WTC11 (cell line): ENCODE measurements at places on chromosomes 11 and 22. TPM values are rescaled to one million over a fixed set of nuclear protein-coding genes. Genes with fewer than 3 reads are reported as not detected.

The C1QTNF6 gene
- total RNA-seq, result 5.7 to 6.4 TPM (median 5.9 TPM) in 3 replicates

The MYBPC3 gene
- total RNA-seq, result 0.07 TPM in 2 of 3 replicates, not detected in the other

The CTTN gene
- total RNA-seq, result 216 to 281 TPM (median 222 TPM) in 3 replicates

The DTX4 gene
- total RNA-seq, result 12.3 to 15.5 TPM (median 12.8 TPM) in 3 replicates

The GDPD4 gene
- not detected in 3 replicates for total RNA-seq

The CABP4 gene
- 0.09 to 0.23 TPM in 2 of 3 replicates, not detected in the other for total RNA-seq

The YPEL1 gene
- 7.7 to 17.7 TPM (median 15.5 TPM) in 3 replicates for total RNA-seq

The SH3BP1 gene
- 35.4 to 39.4 TPM (median 36.6 TPM) in 3 replicates for total RNA-seq

The PGA4 gene
- 0.32 to 1.3 TPM in 2 of 3 replicates, not detected in the other for total RNA-seq

The FAM227A gene
- 3.8 to 6.3 TPM (median 6.0 TPM) in 3 replicates for total RNA-seq

The MRGPRX4 gene
- total RNA-seq, result not detected in 3 replicates

The PAAF1 gene
- total RNA-seq, result 27.7 to 35.0 TPM (median 33.5 TPM) in 3 replicates

The NCF4 gene
- not detected in 3 replicates for total RNA-seq

The SESN3 gene
- total RNA-seq, result 34.9 to 38.2 TPM (median 35.1 TPM) in 3 replicates

The ADAMTS15 gene
- total RNA-seq, result 3.1 to 3.7 TPM (median 3.2 TPM) in 3 replicates

The TPBGL gene
- 0.37 to 0.78 TPM (median 0.60 TPM) in 3 replicates for total RNA-seq

The POU2AF1 gene
- 0.07 to 0.27 TPM (median 0.22 TPM) in 3 replicates for total RNA-seq
